ENCODE measurements at places on chromosomes 5 and 9.

GRCh38 chr5:181008136-181008535 lies 19.5 kb downstream of the BTNL3 start:
- no peak for DNase-seq

DNA sequence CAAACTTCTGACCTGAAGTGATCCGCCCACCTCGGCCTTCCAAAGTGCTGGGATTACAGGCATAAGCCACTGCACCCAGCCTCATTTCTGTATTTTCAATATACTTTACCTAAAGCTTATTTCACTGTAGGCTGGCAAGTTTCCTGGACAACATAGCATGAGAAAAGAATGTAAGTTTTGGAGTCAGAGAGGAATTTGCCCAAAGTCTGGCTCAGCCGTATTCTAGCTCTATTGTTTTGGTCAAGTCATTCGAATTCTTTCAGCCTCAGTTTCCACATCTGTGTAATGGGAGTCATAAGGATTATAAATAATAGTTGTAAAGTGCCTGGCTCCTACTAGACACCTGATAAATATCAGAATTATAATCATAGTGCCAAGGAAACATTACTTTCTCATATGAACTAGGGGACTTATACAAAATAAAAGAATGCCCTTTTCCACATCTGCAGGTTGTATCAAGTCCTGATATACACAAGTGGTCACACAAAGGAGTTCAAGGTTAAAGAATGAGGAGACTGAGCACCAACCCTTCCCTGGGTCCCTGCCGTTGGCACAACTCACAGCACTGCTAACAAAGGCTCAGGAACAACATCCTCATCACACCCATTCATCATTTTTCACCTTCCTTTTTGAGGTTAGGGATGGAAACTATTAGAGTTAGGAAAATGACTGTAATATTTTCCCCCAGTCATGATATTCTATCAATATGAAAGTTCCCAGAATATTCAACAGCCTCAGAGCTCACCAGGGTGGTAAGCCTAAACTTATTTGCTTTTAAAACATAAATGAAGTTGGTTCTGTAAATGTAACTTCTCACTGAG lies 34.6 kb upstream of the RAI14 start:
- no peak for DNase-seq

DNA sequence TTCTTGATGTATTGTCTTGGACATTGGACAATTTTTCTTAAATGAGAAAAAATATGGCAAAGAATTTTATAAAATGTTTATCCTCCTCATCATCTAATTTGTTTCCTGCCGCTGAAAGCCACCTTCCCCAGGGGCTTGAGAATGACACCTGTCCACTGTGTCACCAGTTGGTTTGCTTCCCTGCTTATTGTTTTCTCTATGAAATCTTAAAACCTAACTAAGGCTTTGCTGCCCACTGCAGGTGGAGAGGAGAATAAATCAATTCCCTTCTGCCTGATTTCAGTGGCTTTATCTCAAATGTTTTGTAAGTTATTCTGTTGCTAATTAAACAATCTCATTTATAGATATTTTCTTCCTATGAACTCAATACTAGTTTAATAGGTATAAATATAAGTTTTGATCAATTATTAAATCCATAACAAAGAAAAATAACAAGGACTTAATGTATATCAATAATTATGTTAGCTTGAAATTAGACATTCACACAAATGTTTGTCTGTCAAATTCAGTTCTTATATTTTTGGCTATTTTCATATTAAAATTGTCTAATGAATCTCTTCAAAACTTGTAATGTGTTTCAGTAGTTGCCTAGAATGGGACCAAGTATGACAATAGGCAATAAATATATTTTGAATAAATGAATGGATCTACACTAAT lies 822.5 kb downstream of the PTPRD start:
- DNase-seq = peak; percentile 27

GRCh38 chr9:128162215-128163026 lies 2.4 kb downstream of the BBLN start:
- no peak for DNase-seq

- DNase-seq = no peak
Measured at GRCh38 chr5:38323645-38324295, 65.4 kb downstream of the EGFLAM start.

DNA sequence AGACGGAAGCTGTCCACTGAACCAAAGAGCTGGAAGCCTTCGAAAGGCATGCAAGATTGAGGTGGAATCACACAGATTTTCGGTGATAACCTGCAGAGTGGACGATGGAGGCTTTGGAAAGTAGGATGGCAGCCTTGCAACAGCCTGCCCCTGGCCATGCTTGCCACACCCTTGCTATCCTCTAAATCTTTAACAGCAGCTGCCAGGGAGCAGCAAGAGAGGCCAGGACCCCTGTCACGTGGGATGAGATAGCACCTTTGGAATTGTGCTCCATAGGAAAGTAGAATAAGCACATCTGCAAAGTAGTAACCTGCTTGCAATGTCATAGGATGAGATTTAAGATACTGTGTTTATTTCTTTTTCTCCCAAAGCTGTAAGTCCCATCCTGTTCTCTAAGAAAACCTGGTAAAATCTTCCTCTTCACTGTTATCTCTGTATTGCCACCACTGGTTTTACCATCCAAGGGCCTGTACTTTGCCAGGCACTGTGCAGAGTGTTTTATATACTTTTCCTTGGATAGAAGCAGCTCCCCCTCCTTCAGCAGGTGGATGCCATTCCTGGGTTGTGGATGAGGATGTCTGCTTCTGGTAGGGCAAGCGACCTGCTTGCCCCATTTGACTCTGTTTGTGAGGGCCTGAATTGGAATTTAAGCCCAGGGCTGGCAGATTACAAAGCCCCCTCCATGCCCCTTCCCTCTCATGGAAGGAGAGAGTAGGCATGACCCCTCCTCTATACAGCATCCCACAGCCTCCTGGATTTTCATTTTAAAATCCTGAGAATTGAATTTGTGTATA lies 10.1 kb downstream of the TRIO start:
- DNase-seq = no peak

GRCh38 chr9:132903574-132904492 lies 25.1 kb downstream of the SPACA9 start:
- no peak for DNase-seq

DNA sequence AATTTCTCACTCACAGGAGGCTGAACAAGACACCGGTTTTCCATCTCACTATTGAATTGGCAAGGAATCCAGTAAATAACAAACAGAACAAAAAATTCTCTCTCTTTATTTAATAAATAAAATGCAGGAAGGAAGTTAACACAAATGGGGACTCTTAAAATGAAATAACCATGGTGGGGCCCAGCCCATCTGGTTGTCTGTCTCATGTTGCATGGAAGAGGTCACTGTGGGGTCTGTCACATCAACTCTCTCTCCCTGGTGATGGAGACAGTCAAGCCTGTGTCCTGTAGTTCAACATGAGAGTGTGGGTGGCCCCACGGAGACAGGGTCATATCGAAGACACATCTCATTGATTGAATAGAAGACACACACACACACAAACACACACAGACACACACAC lies 297.7 kb downstream of the IRX2 start:
- no peak for DNase-seq

DNA sequence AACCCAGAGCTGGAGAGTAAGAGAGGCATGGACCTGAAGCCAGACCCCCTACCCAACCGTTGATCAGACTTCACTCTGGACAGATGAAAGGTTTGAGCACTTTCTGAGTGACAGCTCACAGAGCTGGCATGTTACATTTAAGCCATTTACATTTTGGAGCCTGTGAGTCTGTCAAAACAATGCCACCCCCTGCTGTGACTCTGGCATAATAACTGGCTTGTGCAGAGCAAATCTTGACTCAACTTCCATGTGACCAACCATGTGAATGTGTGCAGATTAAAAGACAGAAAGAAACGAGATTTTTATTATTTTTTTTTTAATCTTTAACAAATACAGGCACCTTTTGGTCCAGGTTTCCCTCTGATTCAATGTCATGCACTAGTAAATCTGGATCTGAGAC lies 48.5 kb downstream of the MFAP3 start:
- no peak for DNase-seq

- DNase-seq = peak; percentile 79
Measured at GRCh38 chr5:36744773-36745589, 131.6 kb upstream of the NIPBL start.

GRCh38 chr9:87324613-87325194 lies 173.0 kb upstream of the DAPK1 start:
- DNase-seq = peak; percentile 16

GRCh38 chr9:124008303-124008693 lies 3.3 kb upstream of the LHX2 start:
- DNase-seq = no peak

DNA sequence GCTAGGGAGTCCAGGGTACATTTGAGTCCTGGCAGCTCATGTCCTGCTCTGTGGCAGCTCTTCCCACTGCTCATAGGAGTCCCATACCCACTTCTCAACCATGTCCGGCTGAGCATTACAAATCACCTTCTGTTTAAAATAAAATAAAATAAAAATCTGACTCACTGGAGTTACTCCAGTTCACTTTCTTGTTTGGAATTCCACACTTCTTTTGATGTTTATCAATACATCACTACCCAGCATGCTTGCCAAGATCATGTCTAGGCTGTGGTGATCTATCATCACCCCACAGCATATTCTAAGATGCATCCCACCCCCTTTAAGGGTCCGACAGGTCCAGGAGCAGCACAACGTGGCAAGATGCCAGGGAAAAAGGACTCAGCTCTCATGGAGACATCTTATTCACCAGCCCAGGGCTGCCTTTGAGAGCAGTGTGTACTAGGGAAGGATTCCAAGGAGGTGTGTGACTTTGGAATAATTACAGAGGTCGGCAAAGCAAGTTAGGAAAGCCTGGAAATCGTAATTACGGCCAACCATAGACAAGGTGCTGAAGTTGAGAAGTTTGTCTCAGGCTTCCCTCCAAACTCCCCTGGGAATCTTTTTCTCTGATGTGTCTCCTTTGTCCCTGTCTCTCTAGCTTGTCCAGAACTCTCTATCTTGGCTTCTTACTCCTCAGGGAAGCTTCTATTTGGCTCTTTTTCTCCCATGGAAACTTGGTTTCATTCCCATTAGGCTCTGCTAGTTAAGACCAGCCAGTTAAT lies 111.4 kb upstream of the SLC1A3 start:
- no peak for DNase-seq

- DNase-seq = no peak
Measured at GRCh38 chr5:138230261-138230660, 17.1 kb upstream of the CDC23 start.

GRCh38 chr5:95027151-95027721 lies 257.7 kb downstream of the MCTP1 start:
- DNase-seq = no peak

- no peak for DNase-seq
Measured at GRCh38 chr5:132850066-132850465, 16.2 kb downstream of the GDF9 start.

GRCh38 chr9:95841377-95841776 lies 34.1 kb upstream of the ERCC6L2 start:
- no peak for DNase-seq

DNA sequence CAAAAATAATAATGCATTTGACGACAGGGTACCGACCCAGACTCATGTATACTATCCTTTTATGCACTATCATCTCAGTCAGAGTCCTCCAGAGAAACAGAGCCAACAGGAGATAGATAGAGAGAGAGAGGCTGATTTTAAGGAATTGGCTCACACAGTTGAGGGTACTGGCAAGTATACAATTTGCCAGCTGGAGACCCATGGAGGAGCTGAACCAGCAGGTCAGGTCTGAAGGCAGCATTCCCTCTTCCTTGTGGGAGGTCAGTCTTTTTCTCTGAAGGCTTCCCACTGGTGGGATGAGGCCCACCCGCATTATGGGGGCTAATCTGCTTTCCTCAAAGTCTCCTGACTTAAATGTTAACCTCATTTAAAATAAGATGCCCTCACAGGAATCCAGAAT lies 17.3 kb upstream of the MED10 start:
- no peak for DNase-seq

DNA sequence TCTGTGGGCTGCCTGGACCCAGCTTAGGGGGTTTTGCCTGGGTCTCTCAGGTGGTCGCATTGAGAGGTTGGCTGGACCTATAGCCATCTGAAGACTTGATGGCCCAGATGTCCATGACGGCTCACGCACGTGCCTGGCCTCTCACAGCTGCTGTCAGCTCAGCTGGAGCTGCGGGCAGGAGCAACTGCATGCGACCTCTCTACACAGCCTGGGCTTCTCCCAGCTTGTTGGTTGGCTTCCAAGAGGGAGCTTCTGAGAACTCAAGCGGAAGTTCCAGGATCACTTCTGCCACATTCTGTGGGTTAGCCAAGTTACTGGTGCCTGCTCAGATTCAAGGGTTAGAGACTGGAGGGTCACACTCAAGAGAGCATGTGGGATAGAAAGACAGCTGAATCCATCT lies 99.2 kb downstream of the DAPK1 start:
- DNase-seq = no peak

DNA sequence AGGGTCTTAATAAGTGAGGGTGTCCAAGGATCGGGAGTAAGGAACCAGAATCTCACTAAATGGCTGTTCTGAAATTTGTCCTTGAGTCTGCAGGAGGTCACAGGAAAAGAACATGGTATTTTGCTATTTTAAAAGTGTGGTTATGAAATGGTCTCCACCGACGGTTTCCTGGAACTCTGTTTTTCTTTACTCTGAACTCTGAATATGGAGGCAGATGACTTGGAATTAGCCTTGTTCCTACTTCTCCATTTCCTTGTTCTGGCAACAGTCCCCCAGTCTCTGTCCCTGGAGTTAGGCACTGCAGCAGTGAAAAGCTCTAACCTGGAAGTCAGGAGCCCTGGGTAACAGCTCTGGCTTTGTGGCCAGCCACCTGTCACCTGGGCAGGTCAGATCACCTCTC lies 46.6 kb upstream of the C5orf58 start:
- no peak for DNase-seq

GRCh38 chr9:87711857-87712800 lies 13.8 kb upstream of the CTSL start:
- DNase-seq = no peak

GRCh38 chr9:109342878-109343277 lies 22.0 kb upstream of the EPB41L4B start:
- DNase-seq = no peak

DNA sequence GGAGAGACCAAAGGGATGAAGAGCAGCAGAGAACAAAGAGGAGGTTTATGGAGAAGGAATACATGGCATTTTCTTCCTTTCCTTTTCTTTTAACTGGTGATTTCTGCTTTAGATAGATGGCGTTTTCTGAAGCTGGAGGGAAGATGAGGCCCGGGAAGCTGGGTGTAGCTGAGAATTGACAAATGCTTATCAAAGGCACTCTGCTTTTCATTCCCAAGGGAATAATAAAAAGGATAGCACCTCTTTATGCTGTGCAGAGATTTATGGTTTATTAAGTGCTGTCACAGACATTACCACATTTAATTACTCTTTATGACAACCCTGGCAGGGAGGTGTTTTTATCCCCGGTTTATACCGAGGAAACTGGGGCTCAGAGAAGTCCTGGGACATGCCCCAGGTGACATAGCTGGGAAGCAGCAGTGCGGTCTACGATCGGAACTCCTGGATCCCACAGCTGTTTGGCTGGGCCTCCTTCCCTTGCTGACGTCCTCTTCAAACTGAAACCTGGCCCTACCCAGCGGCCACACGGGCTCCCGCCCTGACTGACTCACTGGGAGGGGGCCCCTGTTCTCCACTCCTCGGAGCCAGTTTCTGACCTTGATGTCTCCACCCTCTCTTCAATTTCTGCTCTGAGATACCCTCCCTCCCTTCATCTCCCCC lies 8.2 kb upstream of the EPB41L4B start:
- DNase-seq = no peak

GRCh38 chr5:120096413-120096812 lies 367.7 kb upstream of the PRR16 start:
- DNase-seq = no peak

GRCh38 chr9:132855904-132856303 lies 22.2 kb downstream of the AK8 start:
- DNase-seq = no peak

- DNase-seq = no peak
Measured at GRCh38 chr9:72597601-72598000, 76.2 kb downstream of the TMC1 start.

Data from NCI-H1048 (cell line).